Left kidney (tissue), 8 donors: ENCODE measurements at places on chromosomes 1 and 21. TPM values are rescaled to one million over a fixed set of nuclear protein-coding genes. Genes with fewer than 3 reads are reported as not detected.
A peak's percentile ranks its signal among the peaks of the same experiment; 100 is the strongest.

DNA sequence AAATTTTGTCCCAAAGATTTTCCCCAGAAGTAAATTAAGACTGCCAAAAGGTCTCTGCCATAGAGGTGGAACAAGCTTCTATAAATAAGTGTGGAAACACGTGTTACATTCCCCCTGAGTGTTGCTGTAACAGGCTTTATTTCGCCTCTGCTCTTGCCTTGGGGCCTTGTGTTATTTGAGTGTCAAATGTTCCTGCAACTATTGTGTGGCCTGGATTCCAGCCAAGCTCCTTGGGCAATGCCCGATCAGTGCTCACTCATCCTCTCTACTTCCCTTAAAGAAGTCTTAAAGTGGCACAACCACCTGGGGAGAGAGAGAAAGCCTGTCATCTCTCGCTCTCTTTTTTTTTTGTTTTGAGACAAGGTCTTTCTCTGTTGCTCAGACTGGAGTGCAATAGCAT lies 156.7 kb downstream of the NR5A2 start:
- peak; percentile 30 for DNase-seq

GRCh38 chr1:221200464-221200863 lies 321.2 kb downstream of the HLX start:
- DNase-seq = no peak

DNA sequence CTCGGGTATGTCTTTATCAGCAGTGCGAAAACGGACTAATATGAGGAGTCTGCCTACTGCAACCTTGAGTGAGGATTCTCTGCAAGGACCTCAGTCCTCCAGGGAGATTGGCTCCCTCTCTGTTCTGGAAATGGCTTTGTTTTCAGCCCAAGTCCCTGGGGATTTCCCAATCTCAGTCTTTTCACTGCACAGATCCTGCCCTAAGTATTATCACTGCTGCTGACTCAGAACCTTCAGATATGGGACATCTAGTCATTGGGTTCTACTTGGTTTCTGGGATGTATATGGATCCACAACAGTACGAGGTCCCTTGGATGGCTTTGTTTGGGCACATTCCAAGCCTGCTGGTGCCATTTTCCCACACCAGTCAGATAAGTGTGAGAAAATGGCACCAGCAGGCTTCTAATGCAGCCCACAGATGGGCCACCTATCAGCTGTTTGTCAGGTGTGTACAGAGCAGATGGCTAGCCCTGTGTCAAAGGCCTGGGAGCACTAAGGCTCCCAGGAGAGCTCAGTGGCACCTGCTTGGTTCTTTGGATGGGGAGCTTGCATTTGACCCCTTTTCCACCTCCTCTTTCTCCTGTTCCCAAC lies 27.4 kb downstream of the ELF3 start:
- DNase-seq = no peak

- no peak for DNase-seq
Observed at GRCh38 chr1:7583291-7584096, 187.6 kb upstream of the VAMP3 start.

GRCh38 chr1:116793357-116793935 lies 39.2 kb downstream of the CD2 start:
- no peak for DNase-seq

DNA sequence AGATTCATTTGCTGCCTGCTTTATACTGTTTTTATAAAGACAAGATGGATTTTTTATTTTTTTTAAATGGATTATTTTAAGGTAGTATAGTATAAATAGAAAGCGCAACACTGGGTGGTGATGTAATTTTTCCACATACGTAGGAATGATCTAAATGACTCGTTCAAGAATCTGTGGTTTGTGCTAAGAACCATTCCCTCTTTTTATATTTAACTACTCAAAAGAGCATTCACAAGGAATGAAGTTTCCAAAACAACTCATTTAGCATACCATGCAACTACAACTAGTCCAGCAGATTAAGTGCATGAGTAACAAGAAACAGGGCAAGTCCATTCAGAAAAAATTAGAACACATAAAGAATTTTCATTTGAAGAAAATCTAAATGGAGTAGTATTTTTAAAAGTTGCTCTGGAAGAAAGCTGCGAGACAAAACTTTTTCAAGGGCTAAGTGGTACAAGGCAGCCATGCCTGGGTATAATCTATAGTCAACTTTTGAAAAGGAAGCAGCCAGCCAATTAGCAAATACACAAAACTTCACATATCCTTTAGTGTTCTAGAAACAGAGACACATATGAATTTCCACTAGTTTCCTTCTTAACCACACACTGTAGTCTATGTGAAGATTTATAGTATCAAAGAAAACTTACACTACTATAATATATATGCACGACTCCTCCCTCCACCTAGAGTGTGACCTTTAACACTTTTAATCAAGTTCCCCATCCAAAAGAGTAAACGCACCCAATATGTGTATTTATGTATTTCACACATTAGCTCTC lies 23.4 kb downstream of the GTF2B start:
- no peak for DNase-seq

- DNase-seq = no peak
Observed at GRCh38 chr1:194865383-194865782, 1679.0 kb upstream of the B3GALT2 start.

The CFAP141 gene
- polyA plus RNA-seq = not detected

The RCSD1 gene
- polyA plus RNA-seq = 12.0 TPM

The SPATA1 gene
- 4.2 TPM for polyA plus RNA-seq

The LCE3D gene
- not detected for polyA plus RNA-seq
